Lower lobe of right lung (tissue), 2 donors: ENCODE measurements at places on chromosomes 7 and 10.

DNA sequence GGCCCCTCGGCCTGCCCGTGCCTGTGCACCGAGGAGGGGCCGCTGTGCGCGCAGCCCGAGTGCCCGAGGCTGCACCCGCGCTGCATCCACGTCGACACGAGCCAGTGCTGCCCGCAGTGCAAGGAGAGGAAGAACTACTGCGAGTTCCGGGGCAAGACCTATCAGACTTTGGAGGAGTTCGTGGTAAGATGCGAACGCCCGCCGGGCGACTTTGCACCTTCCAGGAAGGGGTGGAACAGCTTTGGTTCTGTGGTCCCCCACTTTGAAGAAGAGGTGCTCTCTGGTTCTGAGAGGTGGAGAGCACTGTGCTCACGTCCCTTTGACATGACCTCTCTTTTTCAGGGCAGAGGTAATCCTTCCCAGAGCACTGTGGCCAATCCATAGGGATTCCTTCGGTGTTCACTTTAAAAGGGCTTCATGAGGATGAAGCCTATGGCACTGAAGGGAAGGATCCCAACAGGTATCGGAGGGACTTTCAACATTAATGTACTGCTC, 2.6 kb downstream of the VWC2 start:
- no peak for DNase-seq

- DNase-seq: peak; percentile 80
Measured at GRCh38 chr10:102776779-102777456, 33.2 kb downstream of the WBP1L start.

- DNase-seq: no peak
Measured at GRCh38 chr10:107856047-107856315, 691.5 kb upstream of the SORCS1 start.

DNA sequence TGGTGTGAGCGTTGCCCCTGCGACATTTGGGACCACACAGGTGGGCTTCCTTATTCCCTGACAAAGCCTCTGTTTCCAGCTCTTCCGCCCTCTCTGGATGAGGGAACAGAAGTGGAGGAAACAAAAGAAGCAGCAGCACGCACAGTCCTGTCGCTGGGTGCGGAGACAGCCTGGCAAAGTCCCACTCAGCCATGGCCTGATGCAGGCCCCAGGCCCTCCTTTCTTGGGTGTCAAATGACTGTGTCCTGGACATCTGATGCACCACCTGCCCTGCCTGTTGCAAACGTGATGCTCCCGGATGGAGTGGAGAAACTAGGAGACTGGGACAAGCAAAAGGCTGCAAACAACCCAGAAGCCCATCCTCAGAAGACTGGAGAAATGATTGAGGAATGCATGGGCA, 20.7 kb downstream of the ZMIZ2 start:
- no peak for DNase-seq

DNA sequence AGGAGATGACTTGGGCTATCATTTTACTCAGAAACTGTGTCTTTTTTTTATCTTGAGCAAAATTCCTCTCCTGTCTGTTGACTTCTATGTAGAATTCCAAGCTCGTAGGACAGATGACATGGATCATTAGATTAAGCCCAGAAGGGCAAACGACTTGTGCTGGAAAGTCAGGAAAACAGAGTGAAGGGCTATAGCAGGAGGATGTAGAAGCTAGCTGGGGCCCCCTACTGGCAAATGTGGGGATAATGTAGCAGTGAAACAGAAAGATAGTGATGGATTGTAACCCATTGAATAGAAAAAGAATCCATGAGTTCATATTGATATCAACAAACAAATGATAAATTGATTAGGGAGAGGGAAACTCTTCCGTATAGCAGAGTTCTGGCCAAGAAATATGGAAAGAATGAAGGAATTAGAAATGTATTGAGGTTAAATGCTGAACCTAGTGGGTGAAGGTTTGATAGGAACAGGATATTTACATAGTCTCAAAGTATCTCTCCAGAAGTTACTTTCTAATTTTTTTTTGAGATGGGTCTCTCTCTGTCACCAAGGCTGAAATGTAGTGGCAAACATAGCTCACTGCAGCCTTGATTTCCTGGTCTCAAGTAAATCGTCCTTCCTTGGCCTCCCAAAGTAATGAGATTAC, 103.6 kb downstream of the LYZL1 start:
- no peak for DNase-seq

DNA sequence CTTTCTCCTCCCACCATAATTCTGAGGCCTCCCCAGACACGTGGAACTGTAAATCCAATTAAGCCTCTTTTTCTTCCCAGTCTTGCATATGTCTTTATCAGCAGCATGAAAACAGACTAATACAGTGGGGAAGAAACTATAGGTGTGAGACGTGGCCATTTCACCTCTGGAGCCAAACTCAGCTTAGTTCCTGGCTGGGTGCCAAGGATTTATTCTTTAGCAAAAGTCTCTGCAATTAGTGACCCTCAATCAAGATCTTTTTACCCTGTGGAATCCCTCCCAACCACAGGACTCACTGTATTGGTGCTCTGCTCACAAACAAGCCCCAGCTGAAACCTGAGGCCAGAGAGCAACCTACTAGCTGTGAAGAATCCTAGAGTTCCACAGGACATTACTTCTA, 28.1 kb upstream of the SFTPD start:
- no peak for DNase-seq

GRCh38 chr10:30992681-30993080, 39.0 kb downstream of the ZNF438 start:
- no peak for DNase-seq

GRCh38 chr7:40482845-40483244, 348.0 kb downstream of the SUGCT start:
- no peak for DNase-seq

DNA sequence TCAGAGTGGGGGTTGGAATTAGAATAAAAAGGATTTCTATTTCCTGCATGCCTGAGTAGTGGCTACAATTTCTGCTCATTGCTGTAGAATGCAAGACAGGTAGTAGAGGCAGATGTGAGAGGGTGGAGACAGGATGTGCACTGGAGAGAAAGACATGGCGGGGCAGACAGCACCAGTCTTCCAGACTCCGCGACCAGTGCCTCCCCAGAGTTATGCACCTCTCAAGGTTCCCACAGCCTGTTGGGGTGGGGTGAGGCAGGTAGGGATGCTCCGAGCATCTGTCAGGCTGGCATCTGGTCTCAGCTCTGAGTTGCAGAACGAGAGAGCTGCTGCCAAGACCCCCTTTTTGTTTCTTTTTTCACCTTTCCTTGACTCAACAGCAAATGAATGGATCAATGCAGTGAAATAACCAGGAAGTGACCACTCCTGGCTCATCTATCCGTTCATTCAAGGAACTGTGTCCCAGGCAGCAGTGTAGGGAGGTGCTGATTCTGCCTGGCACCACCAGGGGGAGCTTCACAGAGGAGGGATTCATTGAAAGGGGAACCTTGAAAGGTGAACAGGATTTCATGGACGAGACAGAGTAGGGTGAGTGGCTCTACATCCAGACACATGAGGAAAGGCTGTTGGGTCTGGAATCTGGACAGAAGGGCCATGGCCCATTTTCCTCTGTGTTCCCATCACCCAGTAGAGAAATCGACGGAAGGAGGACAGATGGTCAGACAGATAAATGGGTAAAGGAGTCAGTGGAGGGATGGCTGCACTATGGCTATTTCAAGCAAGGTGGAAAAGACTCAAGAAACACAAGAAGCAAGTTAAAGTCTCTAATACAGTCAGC, 17.2 kb upstream of the SLC18A3 start:
- DNase-seq: no peak

DNA sequence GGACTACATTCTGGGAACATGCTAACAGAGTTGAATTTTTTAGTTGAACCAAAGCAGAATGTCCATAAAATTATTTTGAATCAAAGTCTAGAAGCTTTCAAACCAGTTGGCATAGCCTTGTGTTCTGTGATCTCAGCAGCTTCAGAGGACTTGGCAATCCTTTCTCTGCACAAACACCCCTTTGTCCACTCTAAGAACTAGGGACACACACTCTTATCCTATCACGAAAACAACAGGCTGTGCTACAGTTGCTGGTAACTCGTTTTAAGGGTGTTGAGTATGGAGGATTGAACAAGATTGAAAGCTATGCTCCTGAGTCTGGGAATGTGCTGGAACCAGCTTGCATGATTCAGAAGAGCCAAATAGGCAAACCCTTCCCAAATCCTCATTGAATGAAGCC, 76.4 kb upstream of the PRSS58 start:
- no peak for DNase-seq

- DNase-seq: no peak
Measured at GRCh38 chr7:31100445-31100844, 48.3 kb downstream of the ADCYAP1R1 start.
